SK-N-SH (cell line): ENCODE measurements at places on chromosomes 6 and 20. TPM values are rescaled to one million over a fixed set of nuclear protein-coding genes. Genes with fewer than 3 reads are reported as not detected.
A peak's percentile ranks its signal among the peaks of the same experiment; 100 is the strongest.

Gene KATNA1
- polyA plus RNA-seq = 13.2 and 17.6 TPM in 2 replicates

DNA sequence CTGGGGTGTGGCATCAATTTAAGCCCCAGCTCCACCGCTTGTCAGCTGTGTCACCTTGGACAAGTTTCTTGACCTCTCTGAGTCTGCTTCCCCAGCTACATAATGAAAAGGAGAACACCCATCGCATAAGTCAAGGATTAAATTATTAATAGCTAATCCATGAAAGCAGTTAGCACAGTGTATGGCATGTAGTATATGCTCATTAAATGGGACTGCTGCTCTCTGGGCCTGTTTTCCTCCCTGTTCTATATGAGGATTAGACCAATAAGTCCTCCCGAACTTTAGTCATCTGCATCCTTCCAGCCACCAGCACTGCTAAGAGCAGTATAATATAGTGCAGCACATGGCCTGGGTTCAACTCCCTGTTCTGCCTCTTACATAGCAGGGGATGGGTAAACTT, 19.7 kb downstream of the ETV7 start:
- no peak for DNase-seq

DNA sequence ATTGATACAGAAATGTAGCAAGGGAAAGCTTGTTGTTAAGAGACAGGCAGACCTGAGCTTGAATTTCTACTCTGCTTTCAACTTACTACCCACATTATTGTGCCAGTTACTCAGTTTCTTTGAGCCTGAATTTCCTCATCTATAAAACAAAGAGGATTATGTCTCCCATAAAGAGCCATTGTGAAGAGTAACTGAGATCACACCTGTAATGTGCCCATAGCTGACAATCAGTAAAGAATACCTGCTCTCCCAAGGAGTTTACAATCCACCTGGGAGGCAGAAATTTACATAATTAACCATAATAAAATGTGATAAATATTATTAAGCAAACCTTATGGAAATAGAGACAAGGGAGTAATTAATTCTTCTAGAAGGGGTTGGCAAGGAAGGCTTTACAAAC, 204.9 kb downstream of the EPM2A start:
- no peak for DNase-seq

DNA sequence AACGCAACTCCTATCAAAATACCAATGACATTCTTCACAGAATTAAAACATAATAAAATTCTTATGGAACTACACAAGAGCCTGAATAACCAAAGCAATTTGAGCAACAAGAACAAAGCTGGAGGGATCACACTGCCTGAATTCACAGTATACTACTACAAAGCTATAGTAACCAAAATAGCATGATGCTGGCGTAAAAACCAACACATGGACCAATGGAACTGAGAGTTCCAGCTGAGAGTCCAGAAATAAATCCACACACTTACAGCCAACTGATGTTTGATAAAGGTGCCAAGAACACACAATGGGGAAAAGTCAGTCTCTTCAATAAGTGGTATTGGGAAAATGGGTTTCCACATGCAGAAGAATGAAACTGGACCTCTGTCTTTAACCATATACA, 6.9 kb downstream of the MLIP start:
- no peak for DNase-seq

Gene RIN2
- 6.3 and 6.8 TPM in 2 replicates for polyA plus RNA-seq

Gene PNPLA1
- not detected in 2 replicates for polyA plus RNA-seq

DNA sequence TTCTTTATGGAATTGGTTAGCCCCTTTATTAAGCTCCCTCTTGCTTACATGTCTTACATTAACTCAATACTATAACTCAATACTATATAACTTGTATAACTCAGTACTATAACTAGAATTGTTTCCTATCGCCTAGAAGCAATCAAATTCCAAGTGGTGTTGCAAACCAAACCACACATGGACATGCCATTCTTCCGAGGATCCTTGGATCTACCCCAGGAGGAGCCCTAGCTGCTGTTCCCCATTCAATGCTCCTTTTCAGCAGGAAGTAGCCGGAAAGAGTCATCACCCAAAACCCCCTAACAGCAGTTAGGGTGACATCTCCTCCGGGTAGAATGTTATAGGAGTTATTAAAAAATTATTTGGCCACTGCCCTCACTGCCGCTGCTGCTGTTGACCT, 40.5 kb downstream of the PLN start:
- no peak for DNase-seq

DNA sequence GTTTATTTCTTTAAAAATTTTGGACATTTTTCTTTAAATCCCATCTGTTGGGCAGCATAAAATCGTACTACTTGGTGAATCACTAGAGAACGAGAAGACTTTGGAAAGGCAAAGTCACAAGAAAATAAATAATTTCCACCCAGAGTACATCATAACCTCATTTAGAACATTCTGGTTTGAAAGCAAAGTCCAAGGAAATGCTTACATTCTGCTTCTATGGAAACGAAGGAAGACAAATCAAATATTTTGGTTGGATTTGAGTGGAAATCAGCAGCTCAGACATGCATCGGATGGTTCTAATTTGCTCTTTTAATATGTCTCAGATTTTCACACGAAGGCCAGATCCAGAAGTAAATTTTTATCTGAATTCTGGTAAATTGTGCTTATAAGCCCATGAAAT, 60.7 kb upstream of the LTV1 start:
- DNase-seq = no peak

DNA sequence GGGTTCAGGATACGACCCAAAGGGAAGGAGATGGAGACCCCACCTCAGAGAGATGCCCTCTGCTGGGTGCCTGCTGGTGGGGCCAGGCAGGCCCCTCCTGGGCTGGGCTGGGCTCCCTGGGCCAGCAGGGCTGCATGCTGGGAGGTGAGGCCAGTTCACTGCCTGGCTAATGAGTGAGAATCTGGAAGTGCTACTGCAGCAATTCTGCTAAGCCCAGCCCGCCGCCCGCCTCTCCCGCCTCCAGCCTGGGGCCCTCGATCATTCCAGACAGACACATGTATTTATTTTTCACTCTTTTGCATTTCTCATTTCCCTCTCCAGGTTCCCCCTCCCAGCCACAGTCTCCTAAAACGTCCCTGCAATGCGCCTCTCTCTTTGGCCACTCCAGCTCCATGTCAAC, 79.6 kb downstream of the CDH22 start:
- no peak for DNase-seq

- DNase-seq = no peak
These were observed 84.0 kb downstream of the RCAN2 start for GRCh38 chr6:46407246-46407645.

- DNase-seq = no peak
These were observed 47.3 kb downstream of the ATP9A start for GRCh38 chr20:51720854-51721253.

Gene TMC2
- polyA plus RNA-seq = not detected in 2 replicates

Gene PPP1R16B
- polyA plus RNA-seq = 0.28 and 0.91 TPM in 2 replicates

- peak; percentile 22 for DNase-seq
These were observed 64.1 kb downstream of the C6orf118 start for GRCh38 chr6:165245287-165245686.

Gene CALHM6
- polyA plus RNA-seq = 0.31 and 0.51 TPM in 2 replicates

DNA sequence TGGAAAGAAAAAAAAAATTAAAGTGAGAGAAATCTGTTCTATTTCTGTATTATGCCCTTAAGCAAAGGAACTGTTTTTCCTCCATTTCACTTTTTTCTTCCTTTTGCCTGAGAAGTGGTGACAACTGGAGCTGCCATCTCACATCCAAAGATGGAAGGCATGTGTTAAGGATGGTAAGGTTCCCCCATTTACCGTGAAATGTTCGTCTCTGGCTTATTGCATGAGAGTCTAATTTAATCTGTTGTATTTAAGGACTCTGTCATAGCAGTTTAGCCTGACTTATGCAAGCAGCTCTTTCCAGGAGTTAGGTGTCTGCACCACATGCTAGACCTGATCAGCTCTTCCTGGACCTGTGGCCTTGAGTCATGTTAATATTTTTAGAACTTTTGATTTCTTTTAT, 389.5 kb upstream of the MAP3K7 start:
- DNase-seq = no peak

DNA sequence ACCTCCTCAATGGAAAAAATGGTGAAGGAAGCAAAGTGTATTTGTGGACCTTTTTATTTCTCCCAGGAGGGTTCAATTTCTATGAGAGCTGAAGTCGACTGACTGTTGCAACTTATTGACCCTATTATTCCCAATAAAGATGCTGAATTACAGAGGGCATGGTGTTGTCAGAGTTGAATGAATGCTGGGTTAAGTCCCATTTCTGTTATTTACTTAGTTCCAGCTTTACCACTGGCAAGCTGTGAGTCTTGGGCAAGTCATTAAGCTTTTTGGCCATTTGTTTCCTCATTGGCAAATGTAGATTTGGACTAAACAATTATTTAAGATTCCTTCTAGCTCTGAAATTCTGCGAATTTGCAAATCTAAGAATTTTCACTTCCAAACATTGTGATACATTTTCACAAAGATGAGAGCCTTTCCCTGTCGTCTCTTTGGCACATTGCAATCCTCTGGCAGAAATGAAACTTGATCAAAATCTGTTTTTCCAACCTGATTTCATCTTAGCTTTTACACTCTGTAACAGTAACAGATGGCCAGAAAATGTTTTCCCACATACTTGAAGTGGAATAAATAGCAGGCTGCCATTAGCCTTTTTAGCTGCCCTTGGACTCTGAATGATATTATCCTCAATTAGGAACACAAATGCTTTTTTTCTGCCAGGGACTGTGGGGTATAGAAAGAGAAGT, 21.3 kb downstream of the BLTP3A start:
- peak; percentile 44 for DNase-seq
